Hindlimb muscle (tissue), 1 donor: ENCODE measurements at places on chromosomes 7 and 10. TPM values are rescaled to one million over a fixed set of nuclear protein-coding genes. Genes with fewer than 3 reads are reported as not detected.

Gene SFRP5
- 0.94 TPM for polyA plus RNA-seq

Gene CCNJ
- 9.9 TPM for polyA plus RNA-seq

Gene PRR15
- polyA plus RNA-seq = not detected

Gene ADARB2
- 0.04 TPM for polyA plus RNA-seq

Gene HECW1
- polyA plus RNA-seq = 0.14 TPM

Gene PLAC9
- polyA plus RNA-seq = 75.9 TPM

Gene ARL5B
- 18.7 TPM for polyA plus RNA-seq

Gene ITPRID1
- polyA plus RNA-seq = 0.61 TPM

Gene NPY
- 3.8 TPM for polyA plus RNA-seq

Gene SUN3
- not detected for polyA plus RNA-seq

Gene CAV1
- 196 TPM for polyA plus RNA-seq

Gene OR6V1
- not detected for polyA plus RNA-seq

- no peak for DNase-seq
Measured at GRCh38 chr7:25779002-25779546, 372.9 kb upstream of the NFE2L3 start.

DNA sequence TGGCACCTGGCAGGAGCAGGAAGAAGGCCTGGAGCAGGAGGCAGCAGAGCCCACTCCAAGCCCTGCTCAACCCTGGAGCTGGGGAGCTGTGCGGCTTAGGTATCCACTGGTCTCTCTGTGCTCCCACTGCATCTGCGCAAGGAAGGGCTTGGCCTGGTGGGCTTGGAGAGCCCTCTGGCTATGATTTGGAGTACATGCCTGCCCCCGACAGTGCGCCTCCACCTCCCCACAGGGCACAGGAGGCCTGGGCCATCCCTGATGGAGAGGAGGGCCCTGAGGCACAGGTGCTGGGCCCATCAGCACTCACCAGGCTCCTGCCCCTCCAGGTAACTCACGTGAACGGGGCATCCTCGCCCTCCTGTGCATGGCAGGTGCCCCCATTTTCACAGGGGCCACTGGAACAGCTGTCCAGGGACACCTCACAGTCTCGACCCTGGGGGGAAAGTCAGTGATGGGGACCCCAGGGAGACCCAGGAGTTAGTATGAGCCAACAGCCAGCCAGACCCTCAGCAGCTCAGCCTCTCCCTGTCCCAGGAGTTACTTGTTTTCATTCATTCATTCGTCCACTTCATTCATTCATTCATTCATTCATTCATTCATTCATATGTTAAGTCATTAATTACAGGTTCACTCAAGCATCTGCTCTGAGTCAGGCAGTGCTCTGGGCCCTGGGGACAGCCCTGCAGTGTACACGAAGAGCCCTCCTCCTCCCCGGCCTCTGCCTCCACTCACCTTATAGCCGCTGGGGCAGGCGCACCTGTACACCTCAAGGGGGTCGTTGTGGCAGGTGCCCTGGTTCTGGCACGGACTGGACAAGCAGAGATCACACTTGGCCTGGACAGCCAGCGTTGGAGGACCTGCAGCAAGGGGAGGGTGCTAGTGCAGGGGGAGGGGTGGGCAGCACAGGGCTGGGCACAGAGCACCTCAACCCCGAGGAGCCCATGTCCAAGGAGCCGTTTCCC is 167.2 kb downstream of the SLIT1 start:
- no peak for DNase-seq

DNA sequence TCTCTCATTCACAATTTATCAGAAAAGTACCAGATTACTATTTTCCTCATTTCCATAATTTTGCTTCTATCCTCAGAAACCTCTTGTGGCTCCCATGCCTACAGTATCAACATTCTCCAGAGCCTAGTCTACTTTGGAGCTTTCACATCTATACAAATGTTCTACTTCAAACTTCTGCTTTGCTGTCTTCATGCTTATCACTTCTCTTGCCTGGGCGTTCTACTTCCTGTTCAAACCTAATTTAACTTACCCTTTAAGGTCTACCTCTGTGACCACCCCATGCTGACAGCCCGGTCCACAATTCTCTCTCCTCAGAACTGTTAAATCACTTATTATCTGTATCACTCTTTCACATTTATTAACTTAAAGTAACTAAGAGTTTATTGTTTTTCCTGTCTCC is 6.1 kb upstream of the PTPN12 start:
- no peak for DNase-seq

DNA sequence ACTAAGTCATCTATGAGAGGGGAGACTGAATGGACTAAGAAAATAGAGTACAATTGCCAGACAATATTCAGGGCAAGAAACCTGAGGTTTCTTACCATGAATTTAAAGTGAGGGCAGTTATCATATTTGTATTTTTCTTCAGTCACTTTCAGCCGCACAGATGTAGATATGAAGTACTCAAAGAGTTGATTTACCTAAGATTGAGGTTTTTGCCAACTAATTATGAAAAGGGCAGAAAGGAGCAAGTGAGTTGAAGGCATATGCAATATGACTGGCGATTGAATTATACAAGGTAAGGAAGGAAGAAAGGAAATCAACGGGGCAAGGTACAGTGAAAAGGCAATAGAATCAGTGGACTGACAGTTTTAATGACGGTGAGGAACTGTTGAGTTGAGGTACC is 17.8 kb downstream of the CNOT4 start:
- DNase-seq = no peak

- no peak for DNase-seq
Measured at GRCh38 chr10:62081341-62082270, 180.1 kb downstream of the ARID5B start.

- no peak for DNase-seq
Measured at GRCh38 chr7:50723888-50724287, 58.8 kb downstream of the GRB10 start.

DNA sequence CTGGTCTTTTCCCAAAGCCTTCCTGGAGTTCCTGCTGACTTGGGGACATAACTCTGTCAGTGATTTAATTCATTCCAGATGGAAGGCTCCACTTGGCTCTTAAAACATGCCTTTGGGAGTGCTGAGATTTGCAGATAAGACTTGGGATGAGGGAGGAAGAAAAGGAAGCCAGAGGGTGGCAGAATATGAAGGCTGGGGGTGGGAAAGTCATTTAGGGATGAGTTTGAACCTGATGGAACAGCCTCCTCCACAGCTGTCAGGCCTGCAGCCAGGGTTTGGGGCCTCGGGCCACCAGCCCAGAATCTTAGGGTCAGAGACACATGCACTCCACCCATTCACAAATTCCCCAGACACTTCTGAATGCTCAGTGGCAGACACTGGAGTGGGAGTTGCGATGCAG is 28.4 kb upstream of the EIF5AL1 start:
- DNase-seq = peak; percentile 38

- no peak for DNase-seq
Measured at GRCh38 chr7:1455241-1455939, 3.9 kb downstream of the MICALL2 start.

- DNase-seq = no peak
Measured at GRCh38 chr10:52623761-52624160, 148.8 kb downstream of the MBL2 start.

- DNase-seq = no peak
Measured at GRCh38 chr10:114674346-114674745, 16.3 kb upstream of the ABLIM1 start.

GRCh38 chr10:6722616-6723004 is 142.5 kb upstream of the PRKCQ start:
- DNase-seq = no peak

- DNase-seq = no peak
Measured at GRCh38 chr7:22676385-22676784, 50.6 kb upstream of the IL6 start.

GRCh38 chr10:100175875-100176274 is 10.0 kb downstream of the ERLIN1 start:
- no peak for DNase-seq

- DNase-seq = no peak
Measured at GRCh38 chr7:119969054-119969453, 303.9 kb upstream of the KCND2 start.

GRCh38 chr10:80589726-80590373 is 52.1 kb downstream of the SH2D4B start:
- no peak for DNase-seq

GRCh38 chr10:48847691-48848090 is 91.9 kb downstream of the LRRC18 start:
- no peak for DNase-seq

- DNase-seq = no peak
Measured at GRCh38 chr10:35486297-35486990, 118.7 kb upstream of the GJD4 start.

GRCh38 chr10:89351780-89352597 is 24.2 kb downstream of the IFIT3 start:
- DNase-seq = no peak

GRCh38 chr10:93417266-93417665 is 64.9 kb downstream of the MYOF start:
- no peak for DNase-seq

DNA sequence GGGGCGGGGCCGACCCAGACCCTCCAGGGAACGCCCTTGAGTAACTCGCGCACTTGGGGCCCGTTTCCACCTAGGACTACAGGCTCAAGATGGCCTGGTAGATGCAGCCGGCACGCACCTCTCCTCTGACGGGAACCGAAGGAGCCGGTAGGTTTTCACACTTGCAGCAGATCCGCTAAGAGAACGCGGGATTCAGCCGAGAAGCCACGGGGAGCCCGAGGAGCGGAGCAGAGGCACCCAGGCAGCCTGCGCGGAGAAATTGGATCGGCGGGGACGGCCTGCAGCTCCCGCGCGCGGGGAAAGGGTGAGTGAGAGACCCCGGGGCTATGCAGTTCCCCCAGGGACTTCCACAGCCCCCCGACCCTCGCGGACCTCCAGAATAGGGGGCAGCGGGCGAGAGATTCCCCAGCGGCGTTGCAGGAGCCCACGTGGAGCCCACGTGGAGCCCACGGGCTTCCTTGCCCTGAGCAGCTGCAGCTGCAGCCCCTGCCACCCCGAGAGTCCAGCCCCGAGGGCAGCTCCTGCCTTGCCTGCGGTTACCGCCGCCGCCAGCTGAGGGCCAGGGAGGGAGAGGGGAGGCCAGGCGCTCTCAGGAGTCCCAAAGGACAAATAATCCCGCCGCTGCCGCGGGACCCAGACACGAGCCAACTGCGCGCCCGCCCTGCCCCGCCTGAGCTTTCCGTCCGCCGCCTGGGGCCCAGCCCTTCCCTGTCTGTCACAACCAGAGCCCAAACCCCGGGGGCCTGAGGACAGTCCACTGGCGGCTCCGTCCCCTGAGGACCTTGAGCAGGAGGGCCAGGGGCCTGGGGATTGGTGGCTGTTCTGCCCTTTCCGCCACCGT is 13.1 kb downstream of the IFT22 start:
- no peak for DNase-seq

- no peak for DNase-seq
Measured at GRCh38 chr7:127736511-127736910, 84.5 kb downstream of the SND1 start.

DNA sequence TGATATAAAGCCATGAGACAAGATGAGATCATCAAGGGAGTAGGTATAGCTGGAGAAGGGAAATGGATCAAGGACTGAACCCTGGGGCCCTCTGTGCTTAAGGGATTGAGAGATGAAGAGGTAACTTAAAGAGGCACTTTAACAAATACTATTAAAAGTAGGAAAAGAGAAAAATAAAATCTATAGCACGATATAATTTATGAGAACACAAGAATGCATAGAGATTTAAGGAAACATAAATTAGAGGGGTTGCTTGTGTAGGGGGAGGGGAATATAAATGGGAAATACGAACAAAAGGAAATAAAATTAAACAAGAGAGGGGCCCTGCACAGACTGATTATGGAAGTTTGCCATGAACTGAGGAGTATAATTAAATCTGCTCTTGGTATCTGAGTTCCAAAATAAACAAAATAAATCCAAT is 15.6 kb upstream of the LRRC17 start:
- no peak for DNase-seq

DNA sequence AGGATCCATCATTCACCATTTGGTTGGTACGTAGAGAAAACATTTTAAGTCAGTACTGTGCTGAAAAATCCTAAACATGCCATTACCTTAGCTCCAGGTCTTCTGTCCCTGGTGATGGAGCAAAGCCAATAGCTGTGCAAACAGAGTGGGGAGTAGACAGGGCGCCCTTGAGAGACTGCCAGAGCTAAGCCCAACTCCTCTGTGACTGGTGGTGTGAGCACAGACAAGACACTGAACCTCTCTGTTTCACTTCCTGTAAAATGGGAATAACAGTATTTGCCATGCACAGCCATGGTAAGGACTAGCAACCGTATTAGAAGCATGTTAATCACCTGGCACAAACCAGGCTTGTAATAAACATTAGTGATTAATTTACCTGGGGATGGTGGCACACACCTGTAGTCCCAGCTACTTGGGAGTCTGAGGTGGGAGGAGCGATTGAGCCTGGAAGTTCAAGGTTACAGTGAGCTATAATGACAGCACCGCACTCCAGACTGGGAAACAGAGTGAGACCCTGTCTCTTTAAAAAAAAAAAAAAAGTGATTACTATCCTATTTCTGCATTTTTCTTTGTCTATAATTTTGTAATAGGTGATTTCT is 28.7 kb downstream of the LYZL1 start:
- no peak for DNase-seq

- peak; percentile 41 for DNase-seq
Measured at GRCh38 chr10:87703771-87704170, 44.1 kb downstream of the PAPSS2 start.

- DNase-seq = no peak
Measured at GRCh38 chr7:140239653-140239935, 62.8 kb upstream of the KDM7A start.

GRCh38 chr10:104548090-104548489 is 93.0 kb upstream of the SORCS3 start:
- peak; percentile 4 for DNase-seq

DNA sequence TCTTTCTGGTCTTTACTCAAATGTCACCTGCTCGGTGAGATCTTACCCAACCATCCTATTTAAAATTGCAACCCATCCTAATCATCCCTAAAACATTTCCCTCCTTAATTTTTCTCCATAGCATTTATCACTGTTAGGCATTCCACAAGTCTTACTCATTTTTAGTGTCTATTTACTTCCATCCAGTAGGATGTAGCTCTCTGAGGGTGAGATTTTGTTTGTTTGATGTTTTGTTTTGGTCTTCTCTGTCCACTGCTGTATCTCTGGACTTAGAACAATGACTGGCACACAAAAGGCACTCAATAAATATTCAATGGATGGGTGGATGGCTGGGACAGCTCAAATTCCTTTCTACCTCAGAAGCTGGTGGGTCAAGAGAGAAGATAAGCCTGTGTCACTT is 15.8 kb upstream of the DUSP5 start:
- no peak for DNase-seq

- DNase-seq = no peak
Measured at GRCh38 chr7:134602881-134603451, 43.7 kb upstream of the BPGM start.

GRCh38 chr7:82067628-82068264 is 297.9 kb upstream of the HGF start:
- no peak for DNase-seq

- DNase-seq = no peak
Measured at GRCh38 chr7:96674565-96674964, 35.1 kb downstream of the SEM1 start.

GRCh38 chr7:101411508-101411874 is 48.8 kb downstream of the COL26A1 start:
- no peak for DNase-seq
